SJCRH30 (cell line): ENCODE measurements at places on chromosomes 13 and 19. TPM values are rescaled to one million over a fixed set of nuclear protein-coding genes. Genes with fewer than 3 reads are reported as not detected.

DNA sequence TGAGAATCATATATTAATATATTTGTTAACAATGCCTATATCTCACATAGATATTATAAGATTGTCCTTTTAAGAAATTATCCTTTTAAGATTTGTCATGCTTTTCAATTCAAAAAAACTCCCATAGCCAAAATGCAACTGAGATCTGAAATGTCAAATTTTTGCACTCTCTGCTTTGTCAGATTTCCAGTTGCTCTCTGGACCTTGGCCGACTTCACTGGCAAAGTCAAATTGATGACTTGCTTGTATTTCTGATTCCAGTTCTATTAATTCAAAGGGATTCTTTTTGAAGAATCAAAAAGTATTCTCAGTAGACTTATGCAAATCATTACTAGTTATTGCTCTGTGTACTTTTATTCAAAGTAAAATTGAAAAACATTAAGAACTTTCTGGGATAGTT lies 101.2 kb upstream of the SCEL start:
- no peak for DNase-seq

- no peak for DNase-seq
Measured at GRCh38 chr19:4363571-4364304, 20.4 kb downstream of the MPND start.

DNA sequence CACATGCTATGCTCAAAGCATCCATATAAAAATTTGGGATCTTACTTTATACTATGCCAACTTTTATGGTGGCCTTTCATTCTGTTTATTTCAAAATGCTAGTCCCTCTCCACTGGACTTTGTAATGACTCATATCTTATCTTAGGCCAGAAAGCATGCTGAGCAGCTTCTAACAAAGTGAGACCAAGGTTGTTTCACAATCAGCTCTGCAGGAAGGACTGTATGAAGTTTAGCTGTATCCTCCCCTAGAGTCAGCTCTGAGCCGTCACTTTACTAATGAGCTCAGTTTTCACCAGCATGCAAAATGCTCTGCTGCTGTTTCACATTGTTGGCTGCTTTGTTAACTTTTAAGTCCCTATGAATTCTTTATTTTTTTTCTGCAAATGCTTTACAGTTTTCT lies 1608.8 kb downstream of the OLFM4 start:
- peak; percentile 5 for DNase-seq

GRCh38 chr13:39269411-39269810 lies 231.2 kb downstream of the NHLRC3 start:
- DNase-seq: no peak

- DNase-seq: no peak
Measured at GRCh38 chr13:65532231-65532630, 1697.9 kb downstream of the PCDH9 start.

GRCh38 chr19:43586346-43586745 lies 9.6 kb downstream of the IRGQ start:
- DNase-seq: no peak

The LRRC4B gene
- total RNA-seq: 0.02 and 0.13 TPM in 2 replicates

The RNF113B gene
- total RNA-seq: not detected in 2 replicates

The C19orf53 gene
- total RNA-seq: 208 and 228 TPM in 2 replicates

The ZNF83 gene
- 32.7 and 47.0 TPM in 2 replicates for total RNA-seq

The EDDM13 gene
- not detected in 2 replicates for total RNA-seq

The SSC5D gene
- 3.1 and 3.8 TPM in 2 replicates for total RNA-seq
